ENCODE measurements at places on chromosomes 4 and X.

- DNase-seq: no peak
Measured at GRCh38 chr4:94459462-94460161, 7.9 kb downstream of the PDLIM5 start.

- DNase-seq: no peak
Measured at GRCh38 chr4:60039908-60040307, 1160.2 kb upstream of the ADGRL3 start.

- no peak for DNase-seq
Measured at GRCh38 chr4:87758270-87758669, 41.1 kb upstream of the IBSP start.

DNA sequence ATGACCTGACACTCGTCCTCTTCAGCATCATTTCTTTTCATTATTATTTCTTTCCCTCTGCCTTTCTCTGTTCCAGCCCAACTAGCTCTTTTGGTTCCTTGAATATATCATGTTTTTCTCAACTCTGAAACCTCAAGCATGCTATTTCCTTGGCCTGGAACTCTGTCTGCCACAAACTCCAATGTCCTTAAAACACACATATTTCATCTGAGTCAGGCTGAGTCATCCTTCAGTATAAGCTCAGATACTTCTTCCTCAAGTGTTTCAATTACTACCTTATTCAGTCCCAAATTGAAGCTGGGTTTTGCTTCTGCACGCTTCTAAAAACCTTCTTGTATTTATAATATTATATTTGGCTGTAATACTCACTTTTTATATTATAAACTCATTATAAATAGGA is 424.2 kb downstream of the PDGFC start:
- no peak for DNase-seq

GRCh38 chr4:169200361-169201030 is 70.3 kb downstream of the SH3RF1 start:
- DNase-seq: no peak

- DNase-seq: no peak
Measured at GRCh38 chr4:80189956-80190677, 7.2 kb upstream of the PRDM8 start.

GRCh38 chrX:115592997-115593734 is 32.2 kb downstream of the PLS3 start:
- no peak for DNase-seq

GRCh38 chr4:183492791-183493222 is 12.1 kb upstream of the ING2 start:
- DNase-seq: no peak

DNA sequence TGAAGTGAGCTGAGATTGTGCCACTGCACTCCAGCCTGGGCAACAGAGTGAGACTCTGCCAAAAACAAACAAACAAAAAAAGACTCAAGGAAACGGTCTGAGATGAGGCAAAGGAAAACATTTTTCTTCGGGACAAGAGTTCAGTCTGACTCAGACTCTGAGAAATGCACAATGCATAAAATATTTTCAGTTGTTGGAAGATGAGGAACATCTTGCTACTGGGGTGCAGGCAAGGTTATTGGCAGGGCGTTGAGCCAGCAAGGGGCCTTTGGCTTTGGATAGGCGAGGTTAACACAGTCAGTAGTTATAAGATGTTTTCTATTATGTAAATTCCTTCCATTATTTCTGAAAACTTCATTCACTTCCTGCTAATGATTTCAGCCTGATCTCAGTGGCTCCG is 96.1 kb upstream of the VCX start:
- DNase-seq: no peak

DNA sequence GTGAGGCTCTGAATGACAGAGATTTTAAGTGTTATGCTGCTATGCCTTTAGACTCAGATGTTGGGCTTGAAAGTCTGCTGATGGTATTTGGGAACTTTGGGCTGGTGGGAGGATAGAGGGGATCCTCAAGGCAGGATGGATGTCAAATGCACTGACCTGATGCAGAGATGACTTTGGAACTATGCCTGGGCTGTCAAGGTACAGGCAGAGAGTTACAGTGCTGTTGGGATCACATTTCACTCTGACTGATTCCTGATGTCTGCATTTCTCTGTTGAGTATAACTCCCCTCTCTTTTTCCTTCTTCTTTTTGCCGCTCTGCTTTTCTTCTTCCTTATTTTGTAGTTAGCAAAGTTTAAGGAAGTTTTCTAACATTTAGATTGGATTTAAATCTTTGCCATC is 271.8 kb upstream of the ARX start:
- no peak for DNase-seq

GRCh38 chrX:136967966-136968365 is 65.8 kb downstream of the GPR101 start:
- no peak for DNase-seq

GRCh38 chr4:184094532-184095159 is 123.0 kb downstream of the ENPP6 start:
- DNase-seq: no peak

All from NCI-H1694 treated with DMSO at 0.1 percent for 48 hours (cell line).